ENCODE measurements at places on chromosomes 1 and 21. TPM values are rescaled to one million over a fixed set of nuclear protein-coding genes. Genes with fewer than 3 reads are reported as not detected.

The DCST1 gene
- total RNA-seq = not detected

The C1QB gene
- total RNA-seq = 0.33 TPM

The NEK2 gene
- 34.4 TPM for total RNA-seq

- no peak for DNase-seq
These were observed 28.4 kb downstream of the MAN1C1 start for GRCh38 chr1:25644962-25645361.

DNA sequence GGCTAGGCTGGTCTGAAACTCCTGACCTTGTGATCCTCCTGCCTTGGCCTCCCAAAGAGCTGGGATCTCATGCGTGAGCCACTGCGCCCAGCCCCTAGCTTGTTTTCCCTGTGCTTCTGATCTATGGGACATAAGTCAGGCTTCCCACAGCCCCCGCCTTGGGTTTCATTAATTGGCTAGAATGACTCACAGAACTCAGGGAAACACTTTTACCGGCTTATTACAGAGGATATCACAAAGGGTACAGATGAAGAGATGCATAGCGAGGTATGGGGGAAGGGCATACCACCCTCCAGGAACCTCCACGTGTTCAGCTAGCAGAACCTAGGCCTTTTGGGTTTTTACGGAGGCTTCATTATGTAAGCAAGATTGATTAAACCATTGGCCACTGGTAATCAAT is 1.5 kb upstream of the MAP1LC3C start:
- DNase-seq = no peak

DNA sequence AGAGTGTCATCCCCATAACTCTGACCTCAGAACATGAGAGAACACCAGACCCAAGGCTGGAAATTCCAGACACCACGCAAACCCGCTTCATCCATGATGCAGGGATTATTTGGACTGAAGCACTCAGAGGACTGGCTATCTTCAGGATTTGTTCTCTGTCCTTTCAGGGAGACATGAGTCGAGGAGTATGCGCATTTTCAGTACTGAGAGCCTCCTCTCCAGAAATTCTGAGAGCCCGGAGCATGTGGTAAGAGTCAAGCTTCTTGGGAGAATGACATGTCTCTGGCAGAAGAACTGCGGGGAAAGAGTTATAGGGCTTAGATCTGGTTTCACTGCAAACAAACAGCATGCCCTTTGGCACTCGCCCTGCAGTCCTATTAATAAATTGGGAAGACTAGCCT is 6.9 kb downstream of the LAX1 start:
- no peak for DNase-seq

GRCh38 chr1:159953536-159954515 is at the start of gene SLAMF9:
Gene SLAMF9, minus strand, starts transcription at chr1:159954237. Its CDS starts 100 bp downstream, at chr1:159954137.
- no peak for DNase-seq
